ENCODE measurements at places on chromosomes 16 and 17. TPM values are rescaled to one million over a fixed set of nuclear protein-coding genes. Genes with fewer than 3 reads are reported as not detected.

The SLX1B gene
- 29.3 TPM for total RNA-seq

The ITFG1 gene
- 47.5 TPM for total RNA-seq

The KRT14 gene
- total RNA-seq, result not detected

The ZNF750 gene
- total RNA-seq, result not detected

The ZFP90 gene
- 36.0 TPM for total RNA-seq

The TCAP gene
- total RNA-seq, result 4.2 TPM

The TNFRSF17 gene
- total RNA-seq, result 6.3 TPM

The GLP2R gene
- not detected for total RNA-seq

The AANAT gene
- total RNA-seq, result 0.94 TPM

The PAM16 gene
- 57.3 TPM for total RNA-seq

The MGRN1 gene
- total RNA-seq, result 89.8 TPM

The CXCL16 gene
- 22.0 TPM for total RNA-seq

The MYL11 gene
- total RNA-seq, result not detected

The PPY gene
- not detected for total RNA-seq

The LGALS9C gene
- 0.44 TPM for total RNA-seq

The TUBB3 gene
- 0.70 TPM for total RNA-seq

The G6PC1 gene
- not detected for total RNA-seq

The ARMC7 gene
- total RNA-seq, result 15.7 TPM

The ADGRG3 gene
- not detected for total RNA-seq

The PMP22 gene
- total RNA-seq, result 0.34 TPM

The CTCF gene
- total RNA-seq, result 78.4 TPM

The PRAC2 gene
- not detected for total RNA-seq

The KRTAP4-1 gene
- not detected for total RNA-seq

The GP1BA gene
- total RNA-seq, result not detected

The RAB11FIP4 gene
- 70.5 TPM for total RNA-seq

The KRT12 gene
- total RNA-seq, result not detected

The SHCBP1 gene
- 4.2 TPM for total RNA-seq

The CIBAR2 gene
- not detected for total RNA-seq

The CRHR1 gene
- total RNA-seq, result not detected

The MNT gene
- 68.5 TPM for total RNA-seq

The B9D1 gene
- total RNA-seq, result 7.4 TPM

The C16orf92 gene
- not detected for total RNA-seq

The RTN4RL1 gene
- 0.10 TPM for total RNA-seq

The RHBDF1 gene
- total RNA-seq, result 0.76 TPM

The SPN gene
- total RNA-seq, result 1.7 TPM

The PIRT gene
- total RNA-seq, result not detected

The ARL2BP gene
- total RNA-seq, result 36.8 TPM

The NTN1 gene
- 0.19 TPM for total RNA-seq

Data from B cell (primary cell).